Osteocyte (in vitro differentiated cells): ENCODE measurements at places on chromosomes 1 and 21. TPM values are rescaled to one million over a fixed set of nuclear protein-coding genes. Genes with fewer than 3 reads are reported as not detected.

GRCh38 chr1:6757719-6758435, 27.4 kb upstream of the CAMTA1 start:
- DNase-seq: no peak

GRCh38 chr1:24048205-24048869, 63.6 kb downstream of the MYOM3 start:
- DNase-seq: no peak

DNA sequence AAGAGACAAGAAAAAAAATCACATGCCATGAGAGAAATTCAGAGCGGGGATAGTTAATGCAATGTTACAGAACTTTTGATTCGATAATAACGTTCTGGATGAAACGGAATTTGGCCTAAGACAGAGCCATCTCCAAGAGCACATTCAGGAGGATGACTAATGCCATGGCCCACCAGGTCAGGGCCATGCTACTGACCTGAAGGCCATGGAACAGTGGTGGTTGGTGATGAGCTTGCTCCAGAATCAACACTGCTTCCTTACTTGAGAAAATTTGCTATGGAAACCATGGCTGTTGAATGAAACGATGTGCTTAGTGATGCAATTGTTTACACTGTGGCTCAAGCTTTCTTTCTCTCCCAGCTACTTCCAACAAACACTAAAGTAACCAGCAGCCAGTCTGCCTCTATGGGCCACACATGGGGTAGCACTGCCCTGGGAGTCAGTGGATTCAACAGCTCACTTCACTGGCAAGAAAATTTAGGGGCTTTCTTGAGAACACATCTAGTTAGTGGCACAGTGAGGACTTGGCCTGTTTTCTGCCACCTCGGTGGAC, 299.1 kb downstream of the PCP4 start:
- DNase-seq: no peak

SLC37A1 gene
- 13.2 and 13.5 TPM in 2 replicates for total RNA-seq

- DNase-seq: no peak
Measured at GRCh38 chr1:44775930-44776729, 790 bp downstream of the RPS8 start.

GRCh38 chr1:155307247-155307740, 1.4 kb upstream of the FDPS start:
- DNase-seq: no peak

DNA sequence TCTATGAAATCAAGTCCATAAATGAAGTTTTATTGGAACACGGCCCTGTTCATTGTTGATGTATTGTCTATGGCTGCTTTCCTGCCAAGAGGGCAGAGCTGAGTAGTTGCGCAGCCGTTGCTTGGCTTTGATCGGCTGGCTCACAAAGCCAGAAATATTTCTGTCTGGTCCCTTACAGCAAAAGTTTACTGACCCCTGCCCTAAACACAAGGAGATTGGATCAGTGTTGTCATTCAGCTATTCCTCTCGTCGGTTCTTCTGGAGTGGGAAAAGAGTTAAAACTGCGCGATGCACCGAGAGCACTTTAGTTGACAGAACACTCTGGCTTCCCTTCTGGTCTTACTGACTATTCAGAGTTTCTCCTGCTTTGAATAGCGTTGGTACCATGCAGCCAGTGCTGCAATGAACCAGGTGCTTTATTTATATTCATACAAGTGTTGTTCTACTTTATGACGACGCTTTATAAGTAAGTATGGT, 868 bp downstream of the ZBTB40 start:
- DNase-seq: no peak

GRCh38 chr1:33735624-33736023, 128.3 kb upstream of the HMGB4 start:
- DNase-seq: no peak

DNA sequence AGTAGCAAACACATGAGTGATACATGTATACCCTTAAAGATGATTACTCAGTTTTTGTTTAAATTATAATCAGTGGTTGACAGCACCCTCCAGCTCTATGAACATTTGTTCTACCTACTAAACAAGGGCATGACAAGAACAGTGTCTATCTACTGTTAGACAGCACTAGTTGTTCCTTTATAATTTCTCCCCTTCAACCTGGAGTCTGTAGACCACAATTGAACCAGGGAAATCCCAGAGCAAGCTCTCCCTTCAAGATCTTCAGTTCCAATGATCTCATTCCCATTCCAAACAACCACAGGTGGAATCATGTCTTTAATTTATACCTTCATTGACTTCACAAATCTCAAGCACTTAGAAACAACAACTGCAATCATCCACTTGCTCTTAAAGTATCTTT, 216.1 kb downstream of the HHIPL2 start:
- no peak for DNase-seq

- DNase-seq: no peak
Measured at GRCh38 chr1:71030026-71030425, 17.6 kb downstream of the PTGER3 start.

- DNase-seq: no peak
Measured at GRCh38 chr1:118097622-118098348, 87.2 kb downstream of the SPAG17 start.

GRCh38 chr1:64470665-64471217, 812 bp downstream of the CACHD1 start:
- DNase-seq: peak; percentile 86

DNA sequence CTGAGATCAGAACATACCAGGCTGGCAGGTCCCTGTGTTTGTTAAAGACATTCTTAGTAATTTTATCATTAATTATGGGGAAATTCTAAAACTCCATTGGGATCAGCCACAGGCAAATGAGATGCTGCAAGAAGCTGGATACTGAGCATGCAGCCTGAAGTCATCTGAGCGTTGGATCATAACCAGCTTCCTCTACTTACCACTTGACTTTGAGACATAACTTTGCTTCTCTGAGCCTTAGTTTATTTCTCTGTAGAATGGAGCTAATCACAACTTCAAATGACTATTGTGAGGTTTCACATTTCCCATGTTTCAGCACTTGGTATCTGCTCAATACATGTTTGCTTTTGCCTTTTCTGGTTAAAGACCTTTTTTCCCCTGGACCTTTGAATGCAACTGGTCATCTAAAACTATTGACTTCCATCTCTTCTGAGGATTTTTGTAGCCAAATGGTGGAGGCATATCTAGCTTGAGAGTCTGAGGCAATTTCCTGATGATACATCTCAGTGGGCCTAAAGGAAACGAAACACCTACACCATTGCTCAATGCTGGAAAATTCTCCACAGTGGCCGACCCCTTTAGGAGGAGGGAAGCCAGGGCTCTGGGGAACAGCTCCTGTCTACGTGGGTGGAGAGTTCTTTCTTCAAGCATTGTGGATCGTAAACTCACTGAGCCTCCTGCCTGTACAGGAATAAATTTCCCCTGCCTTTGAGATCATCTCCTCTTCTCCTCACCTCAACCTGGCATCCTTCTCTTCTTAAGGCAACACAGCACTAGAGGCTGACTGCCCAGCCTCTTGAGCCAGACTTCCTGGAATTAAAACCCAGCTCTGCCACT, 109.1 kb upstream of the HOOK1 start:
- no peak for DNase-seq

- no peak for DNase-seq
Measured at GRCh38 chr21:42179316-42179715, 39.6 kb upstream of the ABCG1 start.

GRCh38 chr1:33654267-33654834, 181.9 kb downstream of the ZSCAN20 start:
- peak; percentile 66 for DNase-seq

MYCL gene
- 0.21 TPM in 1 of 2 replicates, not detected in the other for total RNA-seq

ZNF683 gene
- not detected in 2 replicates for total RNA-seq

GRCh38 chr1:167208624-167208976, 12.1 kb upstream of the POU2F1 start:
- no peak for DNase-seq

DNA sequence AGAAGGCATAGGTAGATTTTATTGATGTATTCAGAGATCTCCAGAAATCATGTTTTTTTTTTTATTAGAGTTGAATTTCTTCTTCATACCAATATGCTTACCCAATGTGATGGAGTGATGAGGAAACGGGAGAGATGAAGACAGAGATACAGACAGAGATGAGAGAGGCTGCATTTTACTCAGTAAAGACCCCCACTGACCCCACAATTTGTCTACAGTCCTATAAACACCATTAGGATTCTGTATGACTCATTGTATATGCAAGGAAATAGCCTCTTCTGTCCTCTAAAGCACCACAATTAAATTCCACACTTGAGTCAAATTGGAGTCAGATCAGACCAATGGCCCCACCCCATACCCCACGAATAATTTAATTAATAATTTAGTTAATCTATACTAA, 44.0 kb downstream of the RUNX1 start:
- no peak for DNase-seq

GRCh38 chr1:52166996-52167753, 25.3 kb downstream of the ZFYVE9 start:
- no peak for DNase-seq

DNA sequence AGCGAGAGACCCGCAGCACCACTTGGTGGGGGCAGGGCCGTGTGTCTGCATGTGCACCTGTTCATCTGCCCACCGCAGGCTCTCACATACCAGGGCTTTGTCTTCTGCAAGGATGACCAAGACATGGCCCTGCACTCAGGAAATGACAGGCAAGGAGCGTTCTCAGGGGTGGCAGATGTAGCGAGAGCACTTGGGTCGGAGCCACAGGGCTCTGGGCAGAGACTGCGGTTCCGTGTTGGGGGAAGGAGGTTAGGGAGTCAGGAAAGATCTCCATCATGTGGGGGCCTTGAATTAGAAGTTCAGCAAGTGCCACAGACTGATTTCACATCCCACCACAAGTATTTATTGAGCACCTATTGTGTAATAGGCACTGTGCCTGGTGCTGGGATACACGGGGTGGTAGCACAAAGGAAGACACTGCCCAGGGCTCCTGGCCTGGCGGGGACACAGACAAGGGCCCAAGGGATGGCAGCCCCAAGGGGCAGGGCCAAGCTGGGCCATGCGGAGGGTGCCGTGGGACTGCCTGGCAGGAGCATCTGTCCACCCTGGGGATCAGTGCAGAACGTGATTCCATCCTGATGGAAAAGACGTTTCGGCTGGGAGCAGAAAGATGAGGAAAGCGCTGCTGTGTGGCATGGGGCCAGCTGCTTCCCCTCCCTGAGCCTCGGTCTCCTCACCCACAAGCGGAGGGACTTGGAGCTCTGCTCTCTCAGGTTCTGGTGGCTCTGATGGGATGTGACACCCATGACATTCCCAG, 11.4 kb upstream of the SPSB1 start:
- DNase-seq: no peak

- no peak for DNase-seq
Measured at GRCh38 chr1:78691995-78692747, 42.5 kb downstream of the IFI44 start.

UAP1 gene
- 30.7 and 31.6 TPM in 2 replicates for total RNA-seq

DNA sequence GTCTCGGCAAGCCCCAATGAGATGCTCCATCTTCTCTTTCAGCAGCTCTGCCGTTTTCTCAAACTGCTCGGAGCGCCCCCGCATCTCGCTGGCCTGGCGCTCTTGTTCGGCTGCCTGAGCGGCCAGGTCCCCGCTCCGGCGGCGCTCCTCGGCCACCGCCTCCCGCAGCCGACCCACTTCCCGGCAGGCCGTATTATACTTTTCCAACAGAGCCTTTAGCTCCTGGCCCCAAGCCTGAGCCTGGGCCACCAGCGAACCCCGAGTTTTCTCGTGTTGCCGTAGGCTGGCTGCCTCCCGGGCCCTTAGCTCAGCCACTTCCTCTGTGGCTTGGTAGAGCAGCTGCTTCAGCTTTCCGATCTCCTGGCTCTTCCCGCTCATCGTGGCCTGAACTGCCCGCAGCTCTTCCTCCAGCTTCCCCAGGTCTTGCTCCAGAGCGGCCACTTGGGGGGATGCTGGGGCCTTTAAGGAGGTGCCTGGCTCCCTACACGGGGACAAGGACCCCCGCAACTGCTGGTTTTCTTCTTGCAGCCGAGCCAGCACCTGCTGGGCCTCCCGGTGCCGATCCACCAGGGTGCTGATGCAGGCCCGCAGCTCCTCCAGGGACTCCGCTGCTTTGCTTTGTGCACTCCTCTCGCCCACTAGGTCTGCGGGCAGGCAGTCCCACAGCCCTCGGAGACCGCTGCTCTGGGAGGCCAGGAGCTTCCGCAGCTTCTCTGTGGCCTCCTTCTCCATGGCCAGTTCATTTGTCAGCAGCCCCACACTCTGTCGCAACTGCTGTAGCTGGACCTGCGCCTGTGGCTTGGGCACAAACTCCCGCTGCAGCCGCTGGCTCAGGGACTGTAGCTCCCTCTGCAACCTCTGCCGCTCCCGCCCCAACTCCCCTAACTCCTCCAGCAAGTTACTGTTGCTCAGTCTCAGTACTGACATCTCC, 13.4 kb upstream of the PIAS3 start:
- DNase-seq: no peak

GRCh38 chr1:9291914-9292360, 757 bp upstream of the SPSB1 start:
- no peak for DNase-seq

CRYAA gene
- not detected in 2 replicates for total RNA-seq

- no peak for DNase-seq
Measured at GRCh38 chr1:172125812-172126430, 284.6 kb downstream of the DNM3 start.

DNA sequence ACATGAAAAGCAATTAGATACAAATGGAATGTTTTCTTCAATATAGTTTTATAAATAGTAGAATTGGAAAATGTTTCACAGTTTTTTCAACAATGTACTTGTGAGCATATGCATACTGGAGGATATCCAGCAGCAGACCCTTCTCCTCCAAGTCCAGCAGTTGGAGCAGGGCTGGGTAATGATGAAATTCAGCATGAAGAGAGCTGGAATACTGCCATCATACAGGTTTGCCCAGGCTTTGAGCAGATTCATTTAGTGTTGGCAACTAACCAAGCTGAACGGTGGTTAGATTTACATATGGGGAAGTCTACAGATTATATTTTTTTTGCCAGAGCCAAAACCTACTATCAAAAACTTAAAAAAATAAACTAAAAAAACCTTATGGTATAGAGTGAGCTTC, 38.3 kb downstream of the WDR3 start:
- no peak for DNase-seq

DNA sequence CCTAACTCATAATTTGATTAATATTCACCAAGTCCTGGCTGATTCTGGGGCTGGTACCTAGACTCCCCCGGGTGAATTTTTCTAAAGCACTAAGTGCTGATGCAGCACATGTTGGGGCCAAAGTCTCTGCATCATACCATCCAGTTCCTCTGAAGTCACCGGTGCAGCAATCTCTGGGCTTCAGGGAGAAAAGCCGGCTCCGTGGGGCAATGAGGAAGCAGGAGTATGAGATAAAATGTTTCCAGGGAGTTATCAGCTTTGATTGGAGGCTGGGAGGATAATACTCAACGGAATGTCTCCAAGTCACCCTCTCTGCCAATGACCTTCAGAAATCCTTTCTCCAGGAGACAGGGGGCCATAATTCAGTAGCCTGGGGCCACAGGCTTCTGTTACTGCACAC, 1.2 kb downstream of the FCAMR start:
- DNase-seq: no peak

GPR37L1 gene
- not detected in 2 replicates for total RNA-seq

- DNase-seq: no peak
Measured at GRCh38 chr1:42943166-42943565, 15.5 kb downstream of the SLC2A1 start.

SRRM1 gene
- total RNA-seq: 110 and 116 TPM in 2 replicates

- no peak for DNase-seq
Measured at GRCh38 chr1:54338464-54338863, 67.7 kb downstream of the SSBP3 start.

- no peak for DNase-seq
Measured at GRCh38 chr21:36149788-36150711, 6.6 kb upstream of the DOP1B start.
